Adipose tissue (tissue), 3 donors: ENCODE measurements at places on chromosomes 3 and 15. TPM values are rescaled to one million over a fixed set of nuclear protein-coding genes. Genes with fewer than 3 reads are reported as not detected.

The GABRR3 gene
- not detected for polyA plus RNA-seq

The SLC9C1 gene
- polyA plus RNA-seq, result not detected

The TRIM42 gene
- polyA plus RNA-seq, result not detected

The GRM2 gene
- 0.22 TPM for polyA plus RNA-seq

The CFAP100 gene
- not detected for polyA plus RNA-seq

The SNTN gene
- 0.06 TPM for polyA plus RNA-seq
